Stimulated activated CD4-positive, alpha-beta T cell treated with anti-CD3 and anti-CD28 coated beads, TNF-alpha, amount 100 ng/mL, for 4 hours (primary cell): ENCODE measurements at places on chromosomes 3 and 15.

GRCh38 chr15:65212097-65212496 is 824 bp upstream of the CILP start:
- no peak for DNase-seq

GRCh38 chr15:94040541-94041248 is 190.7 kb upstream of the MCTP2 start:
- no peak for DNase-seq

- peak; percentile 35 for DNase-seq
These were observed 62.5 kb upstream of the SKOR1 start for GRCh38 chr15:67762610-67763368.

- peak; percentile 100 for DNase-seq
These were observed 345 bp upstream of the CDV3 start for GRCh38 chr3:133573054-133573628.

DNA sequence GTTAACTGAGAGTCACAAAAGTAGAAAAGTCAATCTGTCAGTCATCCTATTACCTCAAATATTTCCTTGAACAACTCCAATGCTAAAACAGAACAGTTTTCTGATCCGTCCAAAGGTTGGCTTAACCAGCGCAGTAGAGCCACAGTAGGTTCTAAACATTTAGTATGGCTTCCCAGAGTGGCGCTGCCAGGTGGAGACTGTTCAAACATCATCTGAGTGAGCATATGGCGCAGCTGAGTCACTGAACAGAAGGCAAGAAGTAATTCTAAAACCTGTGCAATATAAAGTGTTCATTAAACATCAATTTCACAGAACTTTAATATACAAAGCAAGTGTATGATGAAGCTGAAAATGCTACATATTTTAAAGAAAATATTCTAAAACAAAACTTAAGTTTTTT is 19.9 kb downstream of the CIP2A start:
- no peak for DNase-seq

DNA sequence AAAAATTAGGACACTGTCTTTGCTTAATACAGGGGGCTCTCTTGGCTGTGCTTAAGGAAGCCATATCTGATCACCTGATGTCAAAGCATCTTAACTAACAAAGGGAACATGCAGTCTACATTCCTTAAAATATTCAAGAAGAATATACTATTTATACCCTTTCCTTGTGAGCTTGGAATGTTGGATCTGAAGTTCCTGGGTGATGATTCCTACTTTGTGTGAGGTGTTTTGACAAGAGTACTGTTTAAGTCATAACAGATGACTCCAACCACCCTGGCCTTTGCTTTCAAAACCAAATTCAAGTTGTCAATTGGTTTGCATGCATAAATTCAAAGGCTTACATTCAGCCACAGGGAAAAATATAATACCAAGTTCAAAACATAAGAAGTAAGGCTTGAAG is 862.7 kb upstream of the SEMA6D start:
- DNase-seq, result no peak

DNA sequence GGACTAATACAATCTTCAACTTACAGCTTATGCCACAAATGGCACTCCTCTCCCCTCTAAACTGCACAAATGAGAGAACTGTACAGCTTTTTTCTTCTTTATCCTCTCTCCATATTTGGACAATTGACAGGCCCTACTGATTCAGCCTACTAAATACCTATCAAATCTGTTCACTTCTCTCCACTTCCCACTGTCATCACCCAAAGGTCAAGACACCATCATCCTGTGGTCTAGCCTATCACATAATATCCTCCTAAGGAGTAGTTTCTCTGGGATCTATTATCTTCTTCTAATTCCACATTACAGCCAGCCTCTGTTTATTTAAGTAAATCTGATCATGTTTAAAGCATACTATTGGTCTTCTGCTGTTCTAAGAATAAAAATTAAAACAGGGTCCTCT is 33.0 kb upstream of the SLC12A8 start:
- no peak for DNase-seq

DNA sequence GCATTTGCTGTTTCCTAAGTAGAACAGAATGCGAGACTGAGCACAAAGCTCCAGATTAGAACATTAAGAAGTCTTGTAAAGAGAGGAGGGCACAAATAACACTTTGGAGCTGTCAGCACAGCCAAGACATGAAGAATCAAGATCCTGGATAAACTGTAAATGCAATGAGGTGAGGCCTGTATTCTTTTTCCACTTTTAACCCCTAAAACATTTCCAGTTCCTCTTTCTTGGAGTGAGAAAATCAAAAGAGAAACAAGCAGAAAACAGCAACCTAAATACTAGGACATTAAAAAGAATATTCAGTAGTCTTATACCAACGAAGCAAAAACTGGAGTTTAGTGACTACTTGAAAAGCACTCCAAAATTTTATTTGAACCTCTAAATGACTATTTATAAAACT is 204.3 kb downstream of the ZBTB20 start:
- no peak for DNase-seq

DNA sequence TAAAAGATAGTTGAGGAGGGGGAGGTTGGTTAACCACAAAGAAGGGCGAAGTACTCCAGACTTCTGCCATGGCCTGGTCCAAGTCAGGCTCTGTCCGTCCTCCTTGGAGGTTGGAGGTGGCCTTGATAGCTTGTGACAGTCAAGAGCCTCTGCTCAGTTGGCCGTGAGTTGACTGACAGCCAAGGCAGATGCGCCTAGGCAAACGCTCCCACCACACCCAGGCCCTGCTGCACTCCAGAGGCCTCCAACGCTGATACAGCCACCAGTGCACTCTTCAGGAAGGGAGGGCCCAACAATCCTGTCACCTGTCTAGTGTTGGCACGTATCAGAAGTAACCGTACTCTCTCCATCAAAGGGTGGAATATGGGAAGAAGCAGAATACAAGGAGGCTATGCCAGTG is 9.3 kb downstream of the RBPMS2 start:
- DNase-seq, result no peak

- peak; percentile 59 for DNase-seq
These were observed at the start of gene NR1D2 for GRCh38 chr3:23944861-23945662. NR1D2 (plus strand) TSS chr3:23945286; CDS start chr3:23945579, 293 bp downstream.

GRCh38 chr3:138479438-138479863 is 45.0 kb downstream of the ESYT3 start:
- DNase-seq, result no peak

DNA sequence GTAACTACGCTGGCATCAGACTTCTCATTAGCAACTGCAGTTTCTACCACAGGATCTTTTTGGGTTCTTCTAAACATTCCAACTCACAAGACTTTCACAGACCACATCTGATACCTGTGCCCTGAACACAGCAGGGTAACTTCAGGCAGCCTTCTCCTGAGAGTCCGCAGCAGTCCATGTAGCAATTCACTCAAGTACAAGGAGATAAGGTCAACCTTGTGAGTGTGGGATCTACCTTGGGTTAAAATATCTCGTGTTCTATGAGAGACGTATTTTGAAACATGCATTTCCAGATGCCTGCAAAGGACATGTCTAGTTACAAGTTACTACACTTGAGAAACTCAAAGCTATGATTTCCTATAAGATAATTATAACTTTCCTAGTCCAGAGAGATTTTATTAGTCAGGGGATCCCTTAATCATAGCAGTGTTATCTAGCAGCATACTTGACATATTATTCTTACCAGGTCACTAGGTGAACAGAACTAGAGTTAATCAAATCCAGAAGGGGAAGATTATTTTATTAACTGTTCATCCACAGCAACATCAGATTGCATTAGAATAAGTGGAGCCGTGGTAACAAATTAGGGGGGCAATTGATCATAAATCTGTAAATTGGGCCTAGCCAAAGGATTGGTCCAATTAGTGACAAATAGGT is 66.4 kb downstream of the ASTE1 start:
- no peak for DNase-seq

DNA sequence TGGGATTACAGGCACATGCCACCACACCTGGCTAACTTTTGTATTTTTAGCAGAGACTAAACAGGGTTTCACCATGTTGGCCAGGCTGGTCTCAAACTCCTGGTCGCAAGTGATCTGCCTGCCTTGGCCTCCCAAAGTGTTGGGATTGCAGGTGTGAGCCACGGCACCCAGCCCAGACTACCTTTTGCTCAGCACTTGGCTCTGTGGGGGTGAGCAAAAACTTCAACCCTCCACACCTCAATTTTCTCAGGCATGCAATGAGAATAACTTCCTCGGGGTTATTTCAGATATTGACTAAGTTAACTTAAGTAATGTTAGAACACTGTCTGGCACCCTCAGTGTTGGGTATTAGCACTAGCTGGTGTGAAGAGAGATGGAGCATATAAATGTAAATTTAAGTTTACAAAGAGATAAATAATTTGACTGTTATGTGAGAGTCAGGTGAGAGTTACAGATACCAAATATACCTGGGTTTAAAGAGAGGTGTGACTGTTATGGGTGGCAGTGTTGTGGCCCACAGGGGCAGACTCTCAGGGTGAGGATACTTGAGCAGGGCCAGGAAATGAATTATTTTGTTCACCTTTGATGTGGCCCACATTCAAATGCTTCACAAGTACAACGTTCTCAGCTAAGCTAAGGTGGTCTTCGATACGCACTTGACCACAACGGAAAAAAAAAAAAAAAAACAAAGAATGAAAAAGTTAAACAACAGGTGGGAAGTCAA is 29.0 kb downstream of the CPOX start:
- no peak for DNase-seq

DNA sequence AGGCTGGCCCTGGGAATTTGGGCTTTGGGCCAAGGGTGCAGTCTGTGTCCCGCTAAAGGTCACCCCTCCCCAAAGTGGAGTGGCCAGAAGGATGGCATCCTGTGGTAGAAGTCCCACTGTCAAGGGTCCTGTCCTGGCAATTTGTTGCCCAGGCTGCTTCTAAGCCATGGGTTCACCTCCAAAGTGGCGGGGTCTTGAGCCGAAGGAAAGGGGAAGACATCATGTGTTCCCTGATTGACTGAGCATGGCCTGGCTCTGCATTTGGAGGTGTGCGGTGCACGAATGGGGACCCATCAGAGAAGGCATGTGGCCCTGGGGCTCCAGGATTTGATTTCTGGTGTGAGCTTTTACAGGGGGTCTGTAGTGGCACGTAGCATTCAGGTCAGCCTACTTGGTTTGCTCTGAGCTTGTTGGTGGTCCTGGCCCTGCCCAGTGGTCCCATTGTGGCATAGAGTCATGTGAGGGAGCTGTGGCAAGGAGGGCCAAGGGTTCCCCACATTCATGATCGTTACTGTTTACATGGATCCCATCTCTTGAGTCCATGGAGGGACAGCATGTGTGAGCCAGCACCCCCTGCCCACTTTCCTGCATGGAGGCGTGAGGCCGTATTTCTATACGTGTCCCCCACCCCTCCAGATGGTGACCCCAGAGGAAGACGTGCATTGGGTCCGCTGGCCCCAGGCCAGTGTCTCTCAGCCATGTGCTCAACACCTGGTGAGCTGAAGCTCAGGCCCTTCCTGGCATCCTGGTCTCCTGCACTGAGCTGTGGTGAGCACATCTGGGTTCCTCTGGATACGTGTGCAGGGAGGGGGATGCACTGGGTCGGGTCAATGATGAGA is 225.1 kb downstream of the SNRPN start:
- DNase-seq, result no peak

- no peak for DNase-seq
These were observed 78.7 kb downstream of the ATP1B3 start for GRCh38 chr3:141955175-141955574.

- no peak for DNase-seq
These were observed 883.0 kb upstream of the NR2F2 start for GRCh38 chr15:95447486-95447885.

GRCh38 chr3:196666001-196666867 is 26.7 kb downstream of the NRROS start:
- DNase-seq, result no peak

- DNase-seq, result no peak
These were observed 137.9 kb downstream of the DNAJB8 start for GRCh38 chr3:128328546-128329458.

DNA sequence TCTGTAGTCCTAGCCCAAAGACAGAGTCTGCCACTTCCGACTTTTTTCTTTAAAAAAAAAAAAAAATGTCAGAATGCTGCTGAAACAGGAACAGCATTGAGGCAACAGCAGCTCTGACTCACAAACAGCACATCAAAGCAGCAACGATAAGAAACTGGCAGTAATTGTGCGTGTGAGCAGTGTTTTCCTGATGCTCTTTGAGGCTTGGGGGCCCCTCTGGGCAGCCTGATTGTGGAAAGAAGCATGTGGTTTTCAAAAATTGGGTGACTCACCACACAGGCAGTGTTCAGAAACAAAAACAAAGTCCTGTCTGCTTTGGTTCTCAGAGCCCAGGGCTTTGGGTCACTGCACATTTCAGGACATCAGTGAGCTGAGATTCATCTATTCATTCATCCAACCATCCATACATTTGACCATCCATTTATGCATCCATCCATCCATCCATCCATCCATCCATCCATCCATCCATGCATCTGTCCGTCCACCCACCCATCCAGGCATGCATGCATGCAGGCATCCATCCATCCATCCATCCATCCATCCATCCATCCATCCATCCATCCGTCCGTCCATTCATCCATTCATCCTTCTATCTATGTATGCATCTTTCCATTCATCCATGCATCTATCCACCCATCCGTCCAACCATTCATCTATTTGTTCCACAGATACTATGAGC is 308.4 kb downstream of the RPLP1 start:
- peak; percentile 74 for DNase-seq

- DNase-seq, result no peak
These were observed 581 bp downstream of the IP6K1 start for GRCh38 chr3:49785565-49786356.

- no peak for DNase-seq
These were observed 675 bp downstream of the RYR3 start for GRCh38 chr15:33311312-33311971.

DNA sequence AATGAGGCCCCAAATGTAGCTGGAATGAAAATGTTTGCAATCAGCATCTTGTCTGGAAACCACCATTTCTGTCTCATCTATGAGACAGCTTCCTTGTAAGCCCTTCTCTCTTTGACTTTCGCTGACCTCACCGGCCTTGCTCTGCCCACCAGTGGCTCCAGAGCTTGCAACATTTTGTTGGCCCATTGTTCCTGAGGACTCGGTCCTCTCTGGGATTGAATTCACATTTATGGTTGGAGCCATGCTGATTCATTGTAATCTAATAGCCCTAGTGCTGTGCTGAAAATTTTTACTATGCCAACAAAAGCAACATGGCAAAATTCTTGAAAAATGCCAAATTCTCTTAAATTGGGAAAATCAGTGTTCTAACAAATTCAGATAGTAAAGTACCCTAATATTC is 37.2 kb downstream of the ABHD5 start:
- no peak for DNase-seq
